Non-pigmented ciliary epithelial cell (primary cell): ENCODE measurements at places on chromosomes 12 and 14.

DNA sequence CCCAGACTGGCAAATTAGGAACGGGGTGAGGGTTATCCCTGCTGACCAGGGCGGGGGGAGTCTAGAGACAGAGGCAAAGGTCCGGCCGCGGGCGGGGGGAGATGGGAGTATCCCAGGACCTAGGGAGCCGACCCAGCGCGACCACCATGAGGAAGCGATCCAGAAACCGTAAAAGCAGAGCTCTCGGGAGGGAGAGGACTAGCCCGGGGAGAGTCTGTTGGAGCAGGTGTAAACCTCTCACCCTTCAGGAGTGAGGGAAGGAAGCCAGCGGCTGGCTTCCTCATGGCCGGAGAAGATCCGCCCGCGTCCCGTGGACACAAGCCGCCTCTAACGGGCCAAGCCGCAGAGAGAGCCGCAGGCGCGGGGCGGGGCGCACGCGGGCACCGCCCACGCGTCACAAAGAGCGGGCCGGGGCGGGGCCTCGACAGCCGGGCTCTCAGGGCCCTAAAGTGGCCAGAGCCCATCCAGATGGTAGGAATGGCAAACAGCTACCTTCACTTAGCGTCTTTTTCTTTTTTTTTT, at the start of gene ACRBP:
TSS of gene ACRBP (minus strand) at position 350 of the 522 bp plus-strand sequence. CDS start at position 284, 66 bp downstream.
- DNase-seq: no peak

DNA sequence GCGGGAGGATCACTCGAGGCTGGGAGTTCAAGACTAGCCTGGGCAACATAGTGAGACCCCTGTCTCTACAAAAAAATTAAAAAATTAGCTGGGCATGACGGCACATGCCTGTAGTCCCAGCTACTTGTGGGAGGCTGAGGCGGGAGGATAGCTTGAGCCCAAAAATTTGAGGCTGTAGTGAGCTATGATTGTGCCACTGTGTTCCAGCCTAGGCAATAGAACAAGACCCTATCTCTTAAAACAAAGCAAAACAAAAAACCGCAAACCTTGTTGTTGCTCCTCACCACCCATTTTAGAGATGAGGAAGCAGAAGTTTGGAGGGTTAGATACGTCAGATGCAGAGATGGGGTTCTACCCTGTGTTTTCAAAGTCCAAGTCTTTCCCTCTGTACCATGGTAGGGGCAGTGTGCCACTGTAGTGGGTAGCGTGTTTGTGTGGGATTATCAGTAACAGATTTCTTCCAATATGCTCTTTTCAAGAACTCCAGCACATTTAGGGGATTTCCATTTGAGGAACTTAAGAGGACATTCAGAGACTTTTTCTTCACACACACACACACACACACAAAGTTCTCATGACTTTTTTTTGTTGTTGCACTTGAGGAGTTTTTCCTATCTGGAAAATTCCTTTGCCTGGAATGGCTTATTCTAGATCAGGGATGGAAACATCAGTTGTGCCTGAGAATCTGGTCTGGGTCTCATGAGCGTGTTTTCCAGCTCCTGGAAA, 186.5 kb downstream of the CHST11 start:
- DNase-seq: no peak

DNA sequence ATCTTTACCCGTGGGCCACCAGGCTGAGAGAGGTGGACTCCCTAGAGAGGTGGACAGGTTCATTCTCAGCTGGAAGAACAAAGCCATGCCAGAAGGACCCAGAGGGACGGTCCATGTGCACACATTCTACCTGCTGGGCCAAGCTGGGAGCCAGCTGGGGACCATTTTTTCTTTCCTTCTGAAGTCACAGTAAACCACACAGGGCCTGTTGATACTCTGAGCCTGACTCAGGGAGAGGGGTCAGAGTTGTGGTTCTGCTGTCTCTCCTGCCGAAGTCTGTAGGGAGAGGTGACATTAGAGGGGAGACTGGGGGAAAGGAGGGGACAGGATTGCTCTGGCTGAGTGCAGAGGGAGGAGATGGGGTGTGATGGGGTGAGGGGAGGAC, 148.6 kb downstream of the TSPAN9 start:
- DNase-seq: no peak

DNA sequence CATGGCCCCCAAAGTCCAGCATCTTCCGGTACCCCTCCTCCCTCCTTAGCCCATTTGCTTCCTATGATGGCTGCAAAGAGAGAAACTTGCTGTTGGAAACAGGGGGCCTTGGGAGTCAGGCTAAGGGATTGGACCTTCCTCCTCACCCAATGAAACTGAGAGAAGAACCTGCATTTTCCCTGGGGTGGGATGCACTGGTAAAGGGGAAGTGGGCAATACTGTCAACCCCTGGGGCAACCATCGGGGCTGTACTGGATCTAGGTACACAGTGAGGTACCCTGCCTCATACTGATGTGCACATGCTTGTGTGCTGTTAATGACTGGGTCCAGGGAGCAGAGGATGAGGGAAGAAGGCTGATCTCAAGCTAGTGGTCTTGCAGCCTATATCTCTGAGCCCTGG, 11.0 kb upstream of the JPH4 start:
- DNase-seq: no peak

DNA sequence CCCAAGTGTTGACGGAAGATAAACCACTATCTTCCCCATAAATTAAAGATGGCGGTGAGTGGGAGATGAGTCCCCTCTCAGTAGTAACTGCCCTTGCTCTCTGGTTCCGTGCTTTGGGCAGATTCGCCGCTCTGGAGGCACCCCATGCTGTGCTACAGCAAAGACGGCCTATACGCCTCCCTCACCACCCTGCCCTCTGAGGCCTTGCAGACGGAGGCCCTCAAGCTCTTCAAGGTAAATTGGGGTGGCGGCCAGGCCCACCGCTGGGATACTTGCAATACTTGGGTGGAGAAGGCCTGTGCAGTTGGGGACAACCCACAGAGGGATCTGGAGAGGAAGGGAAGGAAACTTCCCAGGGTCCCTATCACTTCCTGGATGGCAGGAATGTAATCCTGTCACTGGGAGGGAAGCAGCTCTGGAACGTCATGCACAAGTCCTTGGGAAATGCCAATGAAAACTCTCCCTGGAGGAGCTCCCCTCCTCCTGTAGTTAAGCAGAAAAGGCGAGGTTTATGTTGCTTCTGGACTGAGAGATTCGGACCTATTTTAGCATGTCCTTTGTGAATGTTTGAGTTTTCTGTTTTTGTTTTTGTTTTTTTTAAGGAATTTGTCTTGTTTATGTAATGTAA, 22.8 kb downstream of the PIGH start:
- no peak for DNase-seq

DNA sequence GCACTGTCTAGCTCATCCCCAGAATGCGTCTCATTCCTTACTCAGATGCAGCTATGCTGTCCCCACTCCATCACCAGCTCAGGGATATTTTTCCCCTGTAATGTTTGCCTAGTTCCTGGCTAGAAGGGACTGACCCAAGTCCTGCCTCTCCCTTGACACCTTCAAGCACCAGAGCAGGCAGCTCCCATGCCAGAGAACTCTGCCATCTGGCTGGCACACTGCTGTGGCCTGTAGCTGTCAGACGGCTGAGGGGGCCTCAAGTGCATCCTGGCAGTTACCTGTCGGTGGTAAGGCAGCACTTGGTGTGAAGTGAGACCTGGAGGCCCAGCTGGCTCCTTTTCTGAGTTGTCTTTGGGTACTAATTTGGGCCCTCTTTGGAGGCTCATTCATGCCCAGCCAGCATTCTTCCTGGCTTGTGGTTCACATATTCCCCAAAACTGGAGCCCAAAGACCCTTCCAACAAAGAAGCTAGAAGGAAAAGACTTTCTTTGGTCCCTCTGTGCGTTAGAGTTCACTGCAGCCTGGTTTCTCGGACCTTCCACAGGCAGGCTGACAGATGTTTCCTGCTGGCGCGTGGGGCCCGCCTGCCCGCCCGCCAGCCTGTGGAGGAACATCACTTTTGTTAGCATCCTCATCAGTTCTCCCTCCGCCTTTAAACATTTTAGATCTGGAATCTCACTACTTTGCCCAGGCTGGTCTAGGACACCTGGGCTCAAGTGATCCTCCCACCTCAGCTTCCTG, 33.0 kb downstream of the RNF34 start:
- DNase-seq: no peak

DNA sequence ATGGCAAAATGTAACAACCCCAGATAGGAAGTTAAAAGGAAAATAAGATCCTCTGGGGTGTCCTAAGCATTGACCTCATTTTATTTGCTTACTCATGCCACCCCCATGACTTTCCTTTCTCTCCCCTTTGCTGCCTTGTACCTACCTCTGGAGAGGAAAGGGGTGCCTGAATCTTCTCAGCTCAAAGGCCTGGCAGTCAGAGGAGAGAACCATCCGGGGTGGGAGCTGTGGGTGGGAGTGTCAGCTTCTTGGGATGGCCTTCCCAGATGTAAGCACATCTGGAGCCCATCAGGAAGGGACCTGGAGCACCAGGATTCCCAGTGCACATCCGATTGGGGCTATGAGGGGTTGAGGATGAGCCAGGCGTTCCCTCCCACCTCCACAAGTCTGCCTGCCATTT, 5.2 kb upstream of the ITGA5 start:
- DNase-seq: no peak

DNA sequence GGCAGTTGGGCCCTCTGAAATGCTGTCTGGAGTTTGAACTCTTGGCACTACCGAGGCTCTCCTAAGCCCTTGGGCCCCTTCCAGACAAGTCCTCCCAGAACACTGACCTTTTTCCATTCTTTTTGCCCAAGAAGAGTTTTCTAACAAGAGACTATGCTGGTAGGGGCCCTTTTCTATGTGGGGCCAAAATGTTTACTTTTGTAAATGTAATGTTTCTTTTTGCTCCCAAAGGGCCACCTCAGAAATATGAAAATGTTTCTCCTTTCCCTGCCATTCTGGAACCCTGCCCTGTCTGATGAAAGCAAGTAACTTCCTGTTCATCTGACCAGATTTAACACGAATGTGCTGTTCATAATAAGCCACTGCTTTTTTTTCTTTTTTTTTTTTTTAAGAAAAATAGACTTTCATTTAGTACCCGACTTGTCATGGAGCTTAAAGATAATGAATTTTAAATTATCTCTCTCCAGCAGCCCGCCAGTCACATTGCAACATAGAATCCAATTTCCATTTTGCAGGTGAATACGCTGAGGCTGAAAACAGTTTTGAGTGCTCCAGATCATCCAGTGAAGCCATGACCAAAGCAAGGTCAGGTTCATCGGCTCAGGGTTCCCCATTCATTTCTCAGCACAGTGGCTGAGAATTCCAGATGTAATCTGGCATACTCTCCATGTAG, 169.9 kb downstream of the DPF3 start:
- DNase-seq: no peak

GRCh38 chr12:43749016-43749415, 9.6 kb downstream of the PUS7L start:
- no peak for DNase-seq

- no peak for DNase-seq
Measured at GRCh38 chr12:87529413-87529812, 499.8 kb downstream of the C12orf50 start.

DNA sequence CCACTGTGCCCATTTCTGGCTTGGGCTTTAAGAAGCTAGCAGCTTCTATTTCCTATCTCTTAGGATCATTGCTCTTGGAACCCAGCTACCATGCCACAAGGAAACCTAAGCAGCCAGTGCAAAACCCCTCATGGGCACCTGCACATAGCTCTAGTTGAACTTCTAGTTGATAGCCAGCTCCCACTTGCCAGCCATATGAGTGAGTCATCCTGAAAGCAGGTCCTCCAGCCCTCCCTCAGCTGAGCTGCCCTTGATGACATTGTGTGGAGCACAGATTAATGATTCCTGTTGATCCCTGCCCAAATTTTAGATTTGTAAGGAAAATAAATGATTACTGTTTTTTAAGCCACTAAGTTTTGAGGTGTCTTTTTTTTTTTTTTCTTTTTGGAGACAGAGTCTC, 234.2 kb upstream of the FBXO33 start:
- no peak for DNase-seq

- DNase-seq: no peak
Measured at GRCh38 chr14:56874375-56874774, 64.1 kb upstream of the OTX2 start.

DNA sequence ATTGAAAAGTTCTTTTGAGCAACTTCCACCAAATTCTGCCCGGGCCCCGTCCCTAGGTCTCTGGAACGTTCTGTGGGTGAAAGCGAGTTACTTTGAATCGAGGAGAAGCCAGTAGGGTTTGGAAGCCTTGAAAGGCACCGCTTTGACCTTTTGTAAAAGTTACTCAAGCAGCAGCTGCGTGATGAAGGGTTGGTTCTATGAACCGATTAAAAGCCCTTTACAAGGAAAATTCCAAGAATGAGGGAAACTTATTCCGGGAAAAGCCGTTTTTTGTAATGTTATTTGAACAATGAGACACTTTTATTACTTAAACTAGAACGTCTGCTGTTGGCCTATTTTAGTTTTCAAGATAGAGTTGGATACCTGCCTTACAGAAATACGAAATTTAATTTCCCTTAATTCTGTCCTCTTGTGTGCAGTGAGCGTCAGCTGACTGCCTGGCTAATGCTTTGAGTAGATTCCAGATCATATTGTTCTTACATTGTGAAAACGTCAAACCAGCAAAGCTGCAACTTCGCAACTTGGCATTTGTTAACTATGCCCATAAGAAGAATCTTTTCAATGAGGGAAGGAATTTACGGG, 906 bp downstream of the LARP4 start:
- no peak for DNase-seq

DNA sequence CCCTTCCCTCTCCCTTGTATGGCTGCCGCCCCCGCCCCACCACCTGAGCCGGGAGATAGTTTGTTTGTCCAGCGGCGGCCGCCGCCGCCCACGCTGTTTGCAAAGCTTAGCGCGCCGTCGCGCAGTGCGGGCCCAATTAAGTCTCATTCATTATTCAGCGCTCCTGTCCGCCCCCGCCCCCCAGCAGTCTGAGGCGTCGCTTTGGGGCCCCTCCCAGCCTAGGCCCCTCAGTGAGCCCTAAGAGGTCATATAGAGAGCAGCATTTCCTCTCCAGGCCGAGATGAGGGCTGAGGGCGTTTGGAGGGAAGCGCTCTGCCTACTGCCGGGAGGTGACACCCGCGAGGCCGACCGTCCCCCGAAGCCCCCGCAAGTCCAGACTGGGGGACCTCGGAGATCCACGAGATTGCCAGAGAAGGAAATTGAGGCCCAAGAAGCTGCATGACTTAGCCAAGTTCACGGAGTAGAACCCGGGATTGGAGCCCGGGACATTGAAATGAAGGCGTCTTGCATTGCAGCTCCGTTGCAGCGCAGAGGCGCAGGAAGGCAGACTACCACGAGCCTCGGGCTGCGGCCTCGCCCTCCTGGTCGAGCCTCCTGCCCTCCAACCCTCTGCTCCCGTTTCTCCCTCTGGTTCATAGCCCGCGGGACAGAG, at the start of gene DNAJC22:
TSS of gene DNAJC22 (plus strand) at position 230 of the 652 bp plus-strand sequence. CDS start 1,985 bp downstream, outside the sequence.
- no peak for DNase-seq
